ENCODE measurements at places on chromosomes 4 and X.

DNA sequence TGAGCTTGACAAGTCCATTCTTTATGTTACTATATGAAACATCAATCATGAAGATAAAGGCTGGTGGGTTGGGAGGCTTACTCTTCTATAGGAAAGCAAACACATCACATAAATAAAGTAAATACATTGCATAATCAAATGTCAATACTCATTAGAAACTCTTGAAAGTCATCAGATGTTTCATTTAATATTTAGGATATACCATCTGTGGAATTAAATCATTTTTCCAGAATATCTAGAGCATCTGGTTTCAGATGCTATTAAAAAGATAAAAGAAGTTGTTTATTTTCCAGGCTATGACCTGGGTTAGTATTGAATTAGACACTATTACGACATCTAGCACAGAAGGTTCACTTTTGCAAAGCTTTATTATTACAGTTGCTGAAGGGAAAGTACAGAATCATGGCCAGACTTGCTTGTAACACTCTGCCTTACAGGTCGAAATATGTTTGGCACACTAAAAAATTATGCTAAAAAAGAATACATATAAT, 72.6 kb downstream of the METTL14 start:
- no peak for DNase-seq

- DNase-seq = no peak
Observed at GRCh38 chr4:26074712-26075430, 160.9 kb downstream of the SMIM20 start.

- DNase-seq = no peak
Observed at GRCh38 chr4:147658501-147658900, 25.5 kb downstream of the PRMT9 start.

DNA sequence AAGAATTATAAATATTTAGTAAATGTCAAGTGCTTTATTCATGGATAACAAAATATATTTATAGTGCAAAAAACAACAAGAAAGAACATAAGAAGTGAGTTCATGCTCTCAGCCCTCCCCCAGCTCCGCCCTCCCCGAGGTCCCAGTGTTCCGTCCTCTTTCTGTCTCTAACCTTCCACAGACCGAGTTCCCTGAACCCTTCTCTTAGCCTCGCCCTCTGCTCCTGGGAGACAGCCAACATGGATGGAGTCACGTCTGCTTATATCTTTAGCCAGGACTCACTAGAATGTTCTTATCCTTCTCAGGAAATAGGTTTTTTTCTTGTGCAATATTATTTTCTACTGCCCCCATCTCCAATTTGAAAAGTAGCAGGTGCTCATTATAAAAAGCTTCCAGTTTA, 40.1 kb upstream of the HELT start:
- DNase-seq = no peak

- DNase-seq = no peak
Observed at GRCh38 chrX:31036895-31037294, 34.9 kb downstream of the FTHL17 start.

GRCh38 chr4:69668680-69669079, 15.6 kb upstream of the UGT2A1 start:
- no peak for DNase-seq
